ENCODE measurements at places on chromosomes 2 and 18.

- no peak for DNase-seq
Observed at GRCh38 chr2:238669046-238669445, 178.8 kb upstream of the TWIST2 start.

GRCh38 chr18:45456090-45457021, 158.9 kb upstream of the SLC14A2 start:
- DNase-seq: no peak

- DNase-seq: no peak
Observed at GRCh38 chr18:62426191-62426488, 96.7 kb upstream of the ZCCHC2 start.

DNA sequence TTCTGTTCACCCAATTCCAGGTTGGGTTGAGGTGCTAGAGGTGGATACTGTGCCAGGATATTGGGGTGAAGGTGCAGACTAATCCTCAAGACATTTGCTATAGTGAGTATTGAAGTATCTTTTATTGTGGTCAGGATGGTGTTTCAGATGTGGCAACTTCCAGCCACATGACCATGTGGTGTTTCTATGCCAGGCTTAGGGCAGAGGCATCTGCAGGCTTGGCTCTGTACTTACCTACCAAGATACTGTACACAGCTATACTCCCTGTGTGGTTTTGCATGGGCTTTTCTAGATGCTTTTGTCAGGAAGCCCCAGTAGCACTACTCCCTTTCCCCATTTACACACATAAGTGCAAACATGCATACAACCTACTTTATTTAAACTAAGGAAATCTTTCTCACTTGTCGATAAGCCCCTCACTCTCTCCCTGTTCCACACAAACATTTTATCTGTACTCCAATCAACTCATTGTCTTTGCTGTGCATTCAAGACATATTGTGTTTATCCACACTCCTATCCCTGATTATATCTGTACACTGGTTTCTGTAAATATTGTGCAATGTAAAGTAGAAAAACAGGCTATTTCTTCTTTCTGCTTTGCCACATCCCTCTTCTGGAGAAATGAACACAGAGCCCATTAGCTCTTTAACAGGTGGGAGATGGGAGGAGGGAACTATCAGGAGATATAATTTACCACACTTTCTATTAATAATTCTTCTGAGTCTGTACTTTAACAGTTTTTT, 12.3 kb downstream of the ARL6IP6 start:
- peak; percentile 9 for DNase-seq

DNA sequence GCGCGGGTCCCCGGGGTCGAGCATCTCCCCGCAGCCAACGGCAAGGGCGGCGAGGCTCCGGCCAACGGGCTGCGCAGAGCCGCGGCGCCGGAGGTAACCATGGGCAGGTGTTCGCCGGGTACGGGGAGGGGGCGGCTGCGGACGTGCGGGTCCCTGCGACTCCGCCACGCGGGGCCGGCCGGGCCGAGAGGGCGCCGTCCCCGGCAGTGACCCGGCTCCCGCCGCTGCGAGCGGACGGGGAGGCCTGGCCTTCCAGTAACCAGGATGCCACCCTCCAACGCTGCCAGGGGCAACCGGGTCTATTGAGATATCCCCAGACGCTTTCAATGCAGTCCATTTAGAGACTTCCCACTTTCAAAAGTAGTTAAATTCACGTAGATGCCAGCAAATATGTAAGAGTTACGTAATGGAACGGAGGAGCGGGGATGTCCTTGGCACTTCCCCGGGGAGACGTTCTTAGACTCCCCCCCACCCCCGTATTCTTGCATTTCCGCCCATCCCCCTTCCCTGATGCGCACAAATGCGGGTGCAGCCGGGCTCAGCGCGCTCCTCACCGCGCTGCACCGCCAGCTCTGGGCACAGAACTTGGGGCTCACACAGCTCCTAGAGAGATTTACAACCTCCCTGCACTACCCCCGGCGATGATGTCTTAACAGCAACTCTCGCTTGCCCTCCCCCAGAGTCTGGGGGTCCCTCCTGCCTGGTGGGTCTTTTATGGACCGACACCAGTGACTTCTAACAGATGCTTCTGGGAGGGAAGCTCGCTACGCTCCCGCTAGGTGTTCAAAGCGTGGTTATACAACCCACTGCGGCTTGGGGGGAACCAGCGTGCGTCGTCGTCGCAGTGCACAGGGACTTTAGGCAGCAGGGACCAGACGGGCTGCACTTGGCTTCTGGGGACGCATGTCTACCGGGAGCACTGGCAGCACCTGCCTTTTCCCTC, 657 bp downstream of the SGPP2 start:
- peak; percentile 10 for DNase-seq

- DNase-seq: no peak
Observed at GRCh38 chr18:50289108-50289443, 1.6 kb upstream of the CXXC1 start.

DNA sequence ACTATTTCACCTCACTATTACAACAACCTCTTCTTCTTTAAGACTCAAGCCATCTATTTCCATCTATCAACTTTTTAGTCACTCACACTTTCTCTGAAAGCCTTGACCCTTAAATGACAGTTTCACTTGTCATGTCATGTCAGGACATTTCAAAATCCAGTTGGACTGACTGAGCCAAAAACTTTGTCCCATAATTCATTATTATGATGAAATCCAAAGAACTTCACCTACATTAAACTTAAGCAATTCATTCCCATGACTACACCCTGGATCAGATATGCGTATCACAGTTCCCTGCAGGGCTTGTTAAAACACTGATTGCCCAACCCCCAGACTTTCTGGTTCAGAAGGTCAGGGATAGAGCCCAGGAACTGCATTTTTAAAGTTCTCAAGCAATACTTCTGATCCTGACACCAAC, 26.5 kb downstream of the LDAH start:
- DNase-seq: no peak

DNA sequence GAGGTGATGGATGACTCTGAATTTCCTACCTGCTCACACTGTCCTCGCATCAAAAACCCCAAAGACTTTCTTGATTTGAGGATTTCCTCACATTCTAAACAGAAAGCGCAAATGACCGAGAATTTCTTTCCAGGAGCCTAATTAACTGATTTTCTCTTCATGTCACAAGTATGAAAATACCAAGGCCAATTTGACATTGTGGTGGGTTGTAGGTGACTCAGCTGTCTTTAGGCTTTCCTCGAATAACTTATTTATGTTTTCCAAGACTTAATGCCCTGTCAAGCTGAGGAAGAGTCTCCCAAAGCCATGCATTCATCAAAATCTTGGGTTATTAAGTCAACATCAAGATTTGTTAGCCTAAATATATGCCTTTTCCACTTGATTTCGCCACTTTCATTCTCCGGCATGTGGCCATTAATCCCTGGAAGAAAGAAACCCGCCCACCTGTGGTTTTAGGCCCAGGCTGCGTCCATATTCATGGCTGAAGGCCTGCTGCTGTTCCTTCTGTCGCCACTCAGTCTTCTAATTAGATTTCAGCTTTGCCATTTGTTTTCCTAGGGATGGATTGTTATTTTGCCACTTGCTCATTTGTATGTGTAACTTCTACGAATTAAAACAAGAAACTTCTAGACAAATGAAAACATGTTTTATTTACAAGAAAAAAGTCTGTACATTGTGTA, 84.9 kb downstream of the ST6GAL2 start:
- no peak for DNase-seq

DNA sequence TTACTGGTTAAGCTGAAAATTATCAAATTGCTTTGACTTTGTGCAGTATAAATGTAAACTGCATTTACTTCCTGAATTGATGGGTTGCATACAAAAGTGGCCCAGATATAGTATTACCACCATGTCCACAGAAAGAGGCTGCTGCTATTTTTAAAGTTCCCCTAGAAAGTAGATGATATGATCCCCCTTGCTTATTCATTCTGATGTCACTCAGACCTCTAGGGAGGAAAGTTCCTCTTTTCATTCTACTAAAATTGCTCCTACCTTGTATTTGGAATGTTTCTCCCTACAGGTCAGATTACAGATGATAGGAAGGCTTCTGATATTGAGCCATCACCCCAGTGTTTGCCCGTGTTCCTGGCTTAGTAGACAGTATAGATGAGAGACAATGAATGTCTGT, 247.6 kb upstream of the TNP1 start:
- no peak for DNase-seq

GRCh38 chr18:39599251-39599650, 2033.7 kb upstream of the CELF4 start:
- no peak for DNase-seq

- no peak for DNase-seq
Observed at GRCh38 chr2:112876257-112876970, 34.6 kb upstream of the IL37 start.

DNA sequence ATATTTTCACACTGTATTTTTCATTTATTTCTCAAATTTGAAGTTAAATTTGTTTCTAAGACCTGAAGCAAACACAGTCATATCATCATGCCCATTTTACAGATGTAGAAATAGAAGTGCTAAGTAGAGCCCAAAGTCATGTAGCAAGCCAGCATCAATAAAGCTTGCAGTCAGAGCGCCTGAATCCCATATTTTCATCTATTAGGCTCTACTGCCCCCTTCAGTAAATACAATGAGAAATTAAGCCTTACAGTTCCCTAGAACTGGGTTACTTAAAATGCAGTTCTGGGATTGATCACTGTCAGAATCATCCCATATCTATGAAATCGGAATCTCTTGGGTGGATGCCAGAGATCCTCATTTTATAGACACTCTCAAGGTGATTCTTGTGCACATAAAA, 419.9 kb downstream of the TGIF1 start:
- DNase-seq: no peak

DNA sequence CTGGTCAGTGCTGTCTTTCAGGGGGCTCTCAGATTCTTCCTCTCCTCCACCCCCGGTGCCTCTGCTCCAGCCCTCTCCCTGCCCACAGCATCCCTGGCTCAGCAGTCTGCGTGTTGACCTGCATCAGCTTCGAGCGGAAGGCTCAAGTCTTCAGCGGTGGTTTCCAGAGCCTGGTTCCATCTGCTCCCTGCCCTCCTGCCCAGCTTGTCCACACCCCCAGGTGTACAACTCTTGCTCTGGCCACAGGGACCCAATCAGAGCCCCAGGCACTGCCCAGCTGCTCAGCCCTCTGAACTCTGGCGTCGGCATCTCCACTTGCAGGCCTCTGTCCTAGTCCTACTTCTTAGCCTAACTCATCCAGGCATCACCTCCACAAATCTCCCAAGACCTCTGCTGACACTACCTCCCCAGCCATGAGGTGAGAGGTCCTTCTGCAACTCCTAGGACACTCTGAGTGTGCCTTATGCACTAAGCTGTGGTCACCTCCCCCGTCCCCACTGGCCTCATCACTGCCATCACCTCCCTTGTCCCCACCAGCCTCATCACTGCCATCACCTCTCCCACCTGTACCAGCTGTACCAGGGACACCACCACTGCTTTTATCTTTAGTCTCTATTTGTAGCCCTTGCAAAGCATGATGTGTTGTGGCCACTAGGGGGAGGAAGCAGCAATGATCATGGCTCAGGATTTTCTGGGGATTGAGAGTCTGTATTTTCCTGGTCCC, 60.9 kb downstream of the EDAR start:
- no peak for DNase-seq

DNA sequence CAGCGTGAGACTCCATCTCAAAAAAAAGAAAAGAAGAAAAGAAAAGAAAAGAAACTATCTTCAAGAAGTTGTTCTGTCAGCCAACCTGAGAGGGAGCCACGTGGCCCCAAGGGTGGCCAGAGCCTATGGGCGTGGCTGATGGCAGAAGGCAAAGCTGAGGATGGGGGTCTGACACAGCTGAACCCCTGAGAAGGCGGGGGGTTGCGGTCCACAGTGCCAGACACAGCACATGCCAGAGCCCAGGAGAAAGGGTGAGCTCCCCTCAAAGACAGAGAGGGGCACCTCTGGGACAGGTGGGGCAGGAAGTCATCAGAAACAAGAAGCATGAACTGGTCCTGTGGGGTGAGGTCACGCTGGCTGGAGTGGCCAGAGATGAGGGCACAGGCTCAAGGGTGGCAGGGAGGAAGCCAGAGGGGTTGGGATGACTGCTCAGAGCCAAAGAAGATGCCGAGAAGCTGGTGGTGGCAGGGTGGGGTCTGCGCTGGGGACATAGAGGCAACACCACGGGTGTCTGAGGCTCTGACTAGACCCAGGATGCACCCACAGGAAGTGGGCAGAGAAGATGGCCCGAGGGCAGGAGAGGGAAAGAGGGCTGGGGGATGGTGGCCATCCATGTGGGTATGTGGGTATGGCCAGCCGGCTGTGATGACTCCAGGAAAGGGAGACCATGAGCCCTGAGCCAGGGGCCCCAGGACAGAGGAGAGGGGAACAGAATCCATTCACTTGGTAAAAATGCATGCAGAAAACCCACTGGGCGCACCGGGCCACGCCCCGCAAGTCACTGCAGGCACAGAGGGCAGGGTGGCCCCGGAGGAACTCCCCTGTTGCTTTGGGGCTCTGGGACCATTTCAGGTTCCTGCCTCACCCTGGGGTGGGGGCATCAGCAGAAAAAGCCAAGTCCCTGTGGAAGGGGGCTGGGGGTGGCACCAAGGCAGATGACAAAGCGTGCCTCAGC, 8.4 kb downstream of the KIF1A start:
- DNase-seq: no peak

DNA sequence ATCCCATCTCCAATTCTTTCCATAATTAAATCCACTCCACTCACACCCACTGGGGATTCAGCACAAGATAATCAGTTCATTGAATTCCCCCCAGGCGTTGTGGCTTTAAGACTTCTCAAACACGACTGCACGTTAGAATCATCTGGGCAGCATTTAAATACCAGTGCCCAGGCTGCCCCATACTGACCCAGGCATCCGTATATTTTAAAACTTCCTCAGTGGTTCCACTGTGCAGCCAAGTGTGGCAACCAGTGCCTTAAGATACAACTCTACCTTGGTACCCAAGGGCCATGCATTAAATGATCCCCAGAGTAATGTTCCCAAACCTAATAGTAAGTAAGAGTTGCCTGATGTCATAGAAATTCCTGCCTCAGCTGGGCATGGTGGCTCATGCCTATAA, 54.3 kb upstream of the BZW1 start:
- no peak for DNase-seq

GRCh38 chr2:173990970-173991819, 26.0 kb upstream of the SP3 start:
- DNase-seq: no peak

- no peak for DNase-seq
Observed at GRCh38 chr2:157894694-157895435, 18.7 kb upstream of the ACVR1 start.

DNA sequence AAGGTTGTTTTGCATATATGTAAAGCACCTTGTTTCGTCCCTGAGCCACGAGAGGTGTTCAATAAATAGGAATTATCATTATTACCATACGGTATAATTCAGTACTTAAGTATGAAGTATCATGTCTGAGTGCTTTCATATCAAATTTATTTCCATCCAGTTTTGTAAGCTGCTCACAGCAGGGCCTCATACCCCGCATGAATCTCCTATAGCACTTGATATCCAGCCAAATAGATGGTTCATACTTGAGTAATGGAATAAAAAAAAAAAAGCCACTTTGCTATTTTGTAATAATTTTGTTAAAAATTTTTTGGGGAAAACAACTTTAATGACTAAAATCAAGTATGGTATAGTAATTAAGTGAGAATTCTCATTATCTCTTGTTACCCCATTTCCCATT, 160.8 kb upstream of the NOSTRIN start:
- DNase-seq: no peak

GRCh38 chr2:217090024-217090473, 230.2 kb upstream of the TNP1 start:
- DNase-seq: no peak
